ENCODE measurements at places on chromosomes 1 and 21. TPM values are rescaled to one million over a fixed set of nuclear protein-coding genes. Genes with fewer than 3 reads are reported as not detected.
A peak's percentile ranks its signal among the peaks of the same experiment; 100 is the strongest.

Gene LCE2C
- polyA plus RNA-seq = not detected

Gene SSU72
- 140 TPM for polyA plus RNA-seq

Gene PTPRF
- polyA plus RNA-seq = 255 TPM

Gene SDHB
- polyA plus RNA-seq = 145 TPM

- peaks cover 6% of the 10 kb centered on the region for H3K4me1 ChIP-seq
- no peak for DNase-seq
- H3K36me3 ChIP-seq = no peaks in the 10 kb centered on the region
- no peak overlapping the region for H3K27ac ChIP-seq
- no peak overlapping the region for H3K4me3 ChIP-seq
Measured at GRCh38 chr1:3021801-3022401, 634 bp downstream of the ACTRT2 start.

DNA sequence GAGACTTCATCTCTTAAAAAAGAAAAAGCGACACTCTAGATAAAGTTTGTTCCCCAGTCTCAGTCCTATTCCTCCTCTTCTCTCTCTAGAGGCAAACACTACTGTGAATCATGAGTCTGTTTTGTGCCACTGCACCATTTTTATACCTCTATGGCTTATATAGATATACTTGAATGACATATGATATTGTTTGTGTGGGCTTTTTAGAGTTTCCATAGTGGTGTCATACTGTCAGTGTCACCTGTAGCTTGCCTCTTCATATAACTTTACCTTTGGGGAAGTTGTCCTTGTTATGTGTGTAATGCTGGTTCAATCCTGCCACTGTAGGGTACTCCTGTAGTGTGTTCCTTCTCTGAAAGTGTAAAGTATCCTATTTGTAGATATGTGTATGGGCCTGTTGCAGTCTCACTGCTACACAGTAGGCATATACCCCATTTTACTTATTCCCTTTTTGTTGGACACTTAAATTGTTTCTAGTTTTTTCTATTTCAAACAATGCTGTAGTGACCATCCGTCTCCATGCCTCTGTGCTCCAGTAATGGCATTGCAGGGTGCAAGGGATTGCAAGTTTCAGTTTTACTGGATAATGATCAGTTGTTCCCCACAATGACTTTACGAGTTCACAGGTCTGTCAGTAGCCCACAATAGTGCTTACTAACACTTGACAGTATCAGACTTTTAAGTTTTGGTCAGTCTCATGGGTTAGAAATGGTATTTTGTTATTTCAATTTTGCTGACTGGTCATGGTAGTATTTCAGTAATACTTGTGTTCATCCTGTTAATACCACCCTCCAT lies 2.7 kb downstream of the PRMT2 start:
- H3K4me3 ChIP-seq = no peak overlapping the region
- no peaks in the 10 kb centered on the region for H3K27me3 ChIP-seq
- DNase-seq = no peak
- no peak overlapping the region for H3K27ac ChIP-seq

DNA sequence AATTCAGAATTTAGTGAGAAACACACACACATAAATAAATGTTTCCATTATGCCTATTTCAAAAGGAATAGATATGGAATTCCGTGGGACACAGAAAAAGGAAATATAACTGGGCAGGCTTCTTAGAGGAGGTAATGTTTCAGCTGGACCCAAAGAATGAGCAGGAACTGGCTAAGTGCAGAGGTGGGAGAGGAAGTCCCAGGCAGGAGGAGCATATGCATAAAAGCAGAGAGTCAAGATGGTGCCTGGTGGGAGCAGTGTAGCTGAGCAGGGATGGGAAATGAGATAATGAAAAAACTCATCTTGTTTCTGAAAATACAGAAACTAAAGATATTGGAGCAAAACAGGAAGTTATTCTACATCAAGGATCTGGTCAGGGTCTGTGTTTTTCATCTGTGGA lies 115.2 kb upstream of the MAGI3 start:
- H3K36me3 ChIP-seq = no peaks in the 10 kb centered on the region
- H3K27ac ChIP-seq = no peak overlapping the region
- peaks cover 13% of the 10 kb centered on the region for H3K4me1 ChIP-seq
- no peak overlapping the region for H3K4me3 ChIP-seq
- DNase-seq = no peak

GRCh38 chr1:163410073-163410999 lies 88.6 kb downstream of the NUF2 start:
- no peak overlapping the region for H3K4me3 ChIP-seq
- no peak overlapping the region for H3K27ac ChIP-seq
- peak; percentile 46 for DNase-seq
- no peaks in the 10 kb centered on the region for H3K4me1 ChIP-seq

GRCh38 chr1:214446772-214447556 lies 104.4 kb downstream of the PTPN14 start:
- peak; percentile 6 for DNase-seq
- H3K27me3 ChIP-seq = no peaks in the 10 kb centered on the region
- H3K36me3 ChIP-seq = no peaks in the 10 kb centered on the region
- no peak overlapping the region for H3K4me3 ChIP-seq

- peak overlapping the region; percentile 87 for H3K27ac ChIP-seq
Measured at GRCh38 chr1:119662034-119662437, 14.0 kb upstream of the ZNF697 start.

DNA sequence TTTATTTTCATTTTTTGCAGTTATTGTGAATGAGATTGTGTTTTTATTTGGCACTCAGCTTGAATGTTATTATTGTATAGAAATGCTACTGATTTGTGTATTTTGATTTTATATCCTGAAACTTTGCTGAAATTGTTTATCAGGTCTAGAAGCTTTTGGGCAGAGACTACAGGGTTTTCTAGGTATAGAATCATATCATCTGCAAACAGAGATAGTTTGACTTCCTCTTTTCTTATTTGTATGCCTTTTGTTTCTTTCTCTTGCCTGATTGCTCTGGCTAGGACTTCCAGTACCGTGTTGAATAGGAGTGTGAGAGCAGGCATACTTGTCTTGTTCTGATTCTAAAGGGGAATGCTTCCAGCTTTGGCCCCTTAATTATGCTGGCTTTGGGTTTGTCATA lies 27.3 kb downstream of the ZNF691 start:
- H3K36me3 ChIP-seq = no peaks in the 10 kb centered on the region
- no peak overlapping the region for H3K4me3 ChIP-seq
- no peak overlapping the region for H3K27ac ChIP-seq
- DNase-seq = no peak
- H3K4me1 ChIP-seq = no peaks in the 10 kb centered on the region
- H3K27me3 ChIP-seq = peaks cover 3% of the 10 kb centered on the region

DNA sequence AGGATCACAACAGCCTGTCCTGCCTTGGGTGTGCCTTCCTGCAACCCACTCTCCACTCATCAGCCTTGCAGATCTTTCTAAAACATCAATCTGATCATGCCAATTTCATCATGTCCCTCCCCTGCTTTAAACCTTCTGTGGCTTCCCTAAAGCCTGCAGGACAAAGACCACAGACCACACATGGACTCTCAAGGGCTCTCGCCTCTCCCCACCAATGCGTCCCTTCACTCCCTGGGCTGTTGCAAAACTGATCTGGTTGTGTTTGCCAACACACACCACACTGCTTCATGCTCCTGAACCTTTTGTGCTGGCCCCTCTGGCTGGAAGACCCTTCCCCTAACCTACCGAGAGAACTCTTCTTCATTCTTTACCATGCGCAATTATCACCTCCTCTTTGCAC lies 72.4 kb downstream of the ITPKB start:
- DNase-seq = no peak
- H3K27ac ChIP-seq = no peak overlapping the region
- H3K4me1 ChIP-seq = no peaks in the 10 kb centered on the region
- H3K36me3 ChIP-seq = no peaks in the 10 kb centered on the region

DNA sequence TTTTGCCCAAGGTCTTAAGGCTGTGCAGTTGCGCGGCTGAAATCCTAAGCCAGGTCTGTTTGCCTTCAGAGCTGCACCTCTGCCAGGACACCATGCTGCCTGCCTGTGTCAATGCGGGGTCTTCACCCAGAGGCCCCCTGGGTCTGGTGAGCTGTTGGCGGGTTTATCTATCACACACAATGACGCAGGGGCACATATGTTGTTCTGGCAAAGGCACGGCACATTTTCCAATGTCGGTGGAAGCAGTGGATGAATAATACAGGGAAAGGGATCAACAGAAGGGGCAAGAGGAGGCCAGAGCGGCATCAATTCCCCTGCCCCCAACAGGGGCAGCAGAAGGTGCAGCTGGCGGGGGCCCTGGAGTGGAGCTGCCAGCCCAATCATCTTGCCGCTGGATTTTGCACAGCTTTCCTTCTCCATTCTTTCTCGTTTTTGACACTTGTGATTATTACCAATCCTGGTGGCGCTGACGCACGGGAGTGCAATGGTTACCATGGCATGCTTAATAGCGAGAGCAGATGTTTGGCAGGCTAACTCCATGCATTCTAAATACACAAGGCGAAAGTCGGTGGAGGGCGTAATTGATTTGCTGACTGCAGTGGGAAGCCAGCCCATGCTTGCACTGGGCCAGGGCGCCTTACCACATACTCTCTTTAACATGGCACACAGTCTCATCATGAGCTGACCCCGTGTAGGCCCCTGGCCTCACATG lies 45.8 kb upstream of the CYP2J2 start:
- H3K4me3 ChIP-seq = no peak overlapping the region
- H3K4me1 ChIP-seq = no peaks in the 10 kb centered on the region
- no peaks in the 10 kb centered on the region for H3K36me3 ChIP-seq
- H3K27ac ChIP-seq = no peak overlapping the region
